Brain microvascular endothelial cell (primary cell): ENCODE measurements at places on chromosomes 13 and 19.

- DNase-seq: no peak
Measured at GRCh38 chr13:64088491-64088890, 2672.8 kb upstream of the PCDH20 start.

DNA sequence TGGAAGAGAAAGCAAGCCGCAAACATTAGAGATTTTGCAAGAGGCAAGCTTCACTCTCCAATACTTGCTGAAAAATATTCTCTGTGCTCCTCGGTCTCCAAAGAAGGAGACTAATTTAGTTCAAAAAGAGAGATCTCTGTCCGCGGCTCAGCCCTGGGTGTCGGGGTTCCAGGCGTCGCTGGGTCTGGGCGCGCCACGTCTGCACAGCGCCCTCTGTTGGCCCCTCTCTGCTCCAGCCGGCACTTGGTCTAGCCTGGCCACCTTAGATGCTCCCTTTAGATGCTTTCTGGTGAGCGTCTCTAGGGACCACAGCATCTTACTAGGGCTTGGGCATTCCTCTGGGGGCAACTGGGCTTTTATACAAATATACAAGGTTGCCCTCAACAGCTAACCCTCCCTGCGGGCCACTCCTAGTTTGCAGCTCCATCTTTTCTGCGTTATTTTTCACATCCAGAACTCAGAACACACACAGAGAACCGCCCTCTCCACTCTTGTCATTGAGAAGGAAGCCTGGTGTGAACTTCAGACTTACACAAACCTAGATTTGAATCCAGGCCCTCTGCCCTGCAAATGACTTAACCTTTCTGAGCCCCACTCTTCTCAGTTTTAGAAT, 78.3 kb downstream of the CYSLTR2 start:
- no peak for DNase-seq

DNA sequence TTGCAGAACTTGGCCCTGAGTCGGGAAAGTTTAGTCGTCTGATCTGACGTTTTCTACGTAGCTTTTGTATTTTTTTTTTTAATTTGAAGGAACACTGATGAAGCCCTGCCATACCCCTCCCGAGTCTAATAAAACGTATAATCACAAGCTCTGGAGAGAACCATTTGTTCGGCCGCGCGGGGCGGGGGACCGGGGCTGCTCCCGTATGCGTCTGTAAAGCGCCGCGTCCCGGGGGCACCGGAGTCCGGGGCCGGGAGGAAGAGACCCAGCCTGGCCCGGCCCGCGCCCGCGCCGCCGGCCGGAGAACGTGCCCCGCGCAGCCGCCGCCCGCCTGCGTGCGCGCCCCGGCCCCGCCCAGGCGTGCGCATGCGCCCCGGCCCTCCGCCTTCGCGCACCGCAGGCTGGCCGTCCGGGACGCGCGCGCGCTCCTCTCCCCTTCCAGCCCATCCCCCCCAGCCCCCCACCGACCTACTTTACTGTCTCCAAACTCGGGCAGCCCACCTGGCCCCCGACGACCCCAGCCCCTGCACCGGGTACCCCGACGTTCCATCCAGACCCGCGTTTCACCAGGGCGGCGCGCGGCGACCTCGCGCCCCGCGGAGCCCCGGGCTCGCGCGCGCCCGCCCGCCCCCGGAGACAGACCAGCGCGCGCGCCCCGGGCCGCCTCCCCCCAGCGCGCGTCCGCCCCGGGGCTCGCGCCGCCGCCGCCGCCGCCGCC, 785 bp upstream of the USF2 start:
- DNase-seq: peak; percentile 11

GRCh38 chr13:73542446-73542845, 483.6 kb downstream of the KLF5 start:
- no peak for DNase-seq

GRCh38 chr13:112893570-112894422, 75.2 kb upstream of the MCF2L start:
- DNase-seq: peak; percentile 5

- DNase-seq: no peak
Measured at GRCh38 chr13:80973721-80974120, 632.8 kb upstream of the SPRY2 start.

- DNase-seq: no peak
Measured at GRCh38 chr19:23436944-23437343, 41.7 kb upstream of the ZNF91 start.

DNA sequence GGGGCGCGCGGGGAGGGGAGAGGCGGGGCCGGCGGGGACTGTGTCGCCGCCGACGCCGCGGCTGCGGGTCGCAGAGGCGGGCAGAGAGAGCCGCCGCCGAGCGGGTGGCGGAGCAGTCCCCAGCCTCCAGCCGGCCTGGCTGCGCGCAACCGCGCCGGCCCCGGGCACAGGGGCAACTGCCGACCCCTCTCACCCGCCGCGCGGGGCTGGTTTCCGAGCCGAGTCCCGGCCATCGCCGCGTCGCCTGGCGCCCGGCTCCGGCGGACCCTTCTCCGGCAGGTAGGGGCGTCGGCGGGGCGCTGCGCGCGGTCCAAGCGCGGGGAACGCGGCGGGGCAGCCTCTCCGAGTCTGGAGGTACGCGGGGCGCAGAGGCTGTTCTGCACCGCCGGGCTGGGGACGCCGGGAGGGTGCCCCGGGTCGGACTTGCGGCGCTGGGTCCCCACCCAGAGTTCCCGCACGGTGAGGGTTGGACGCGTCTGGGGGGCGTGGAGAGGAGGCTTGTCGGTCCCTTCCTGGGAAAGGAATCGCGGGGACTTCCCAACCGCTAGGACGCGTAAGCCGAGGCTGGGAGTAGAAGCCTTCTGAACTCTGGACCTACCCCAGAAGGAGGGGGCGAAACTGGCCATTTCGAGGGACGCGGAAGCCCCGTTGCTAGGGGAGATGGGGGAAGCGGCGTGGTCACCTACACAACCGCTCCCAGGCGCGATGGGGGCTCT, 133.6 kb upstream of the MYO16 start:
- peak; percentile 5 for DNase-seq

GRCh38 chr19:35143231-35143715, at the start of gene FXYD7:
TSS of gene FXYD7 (plus strand) at chr19:35143255. CDS start at chr19:35143334, 79 bp downstream.
- no peak for DNase-seq

GRCh38 chr13:50668691-50669271, 174.7 kb downstream of the DLEU7 start:
- DNase-seq: no peak

DNA sequence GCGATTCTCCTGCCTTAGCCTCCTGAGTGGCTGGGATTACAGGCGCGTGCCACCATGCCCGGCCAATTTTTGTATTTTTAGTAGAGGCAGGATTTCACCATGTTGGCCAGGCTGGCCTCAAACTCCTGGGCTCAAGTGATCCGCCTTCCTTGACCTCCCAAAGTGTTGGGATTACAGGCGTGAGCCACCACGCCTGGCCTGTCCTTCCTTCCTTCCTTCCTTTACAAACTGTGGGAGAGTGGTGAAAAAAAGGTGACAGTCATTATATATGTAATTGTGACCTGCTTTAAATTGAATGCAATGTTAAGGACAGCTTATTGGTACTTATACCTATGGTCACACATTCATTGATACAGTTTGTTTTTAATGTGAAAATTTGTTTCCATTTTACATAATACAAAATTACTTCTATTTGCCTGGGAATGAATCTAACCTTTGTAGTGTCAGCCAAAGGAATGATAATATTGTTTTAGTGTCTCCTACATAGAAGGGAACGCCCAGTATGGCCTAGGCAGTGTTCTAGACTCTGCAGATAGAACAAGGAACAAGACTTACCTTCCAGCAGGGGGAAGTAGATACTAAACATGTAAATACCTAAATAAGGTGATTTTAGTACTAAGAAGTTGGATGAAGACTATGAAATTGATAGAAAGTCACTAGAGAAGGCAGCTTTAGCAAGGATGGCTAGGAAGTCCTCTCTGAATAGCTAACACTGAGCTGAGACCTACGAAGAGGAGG, 146.3 kb downstream of the GGACT start:
- no peak for DNase-seq

DNA sequence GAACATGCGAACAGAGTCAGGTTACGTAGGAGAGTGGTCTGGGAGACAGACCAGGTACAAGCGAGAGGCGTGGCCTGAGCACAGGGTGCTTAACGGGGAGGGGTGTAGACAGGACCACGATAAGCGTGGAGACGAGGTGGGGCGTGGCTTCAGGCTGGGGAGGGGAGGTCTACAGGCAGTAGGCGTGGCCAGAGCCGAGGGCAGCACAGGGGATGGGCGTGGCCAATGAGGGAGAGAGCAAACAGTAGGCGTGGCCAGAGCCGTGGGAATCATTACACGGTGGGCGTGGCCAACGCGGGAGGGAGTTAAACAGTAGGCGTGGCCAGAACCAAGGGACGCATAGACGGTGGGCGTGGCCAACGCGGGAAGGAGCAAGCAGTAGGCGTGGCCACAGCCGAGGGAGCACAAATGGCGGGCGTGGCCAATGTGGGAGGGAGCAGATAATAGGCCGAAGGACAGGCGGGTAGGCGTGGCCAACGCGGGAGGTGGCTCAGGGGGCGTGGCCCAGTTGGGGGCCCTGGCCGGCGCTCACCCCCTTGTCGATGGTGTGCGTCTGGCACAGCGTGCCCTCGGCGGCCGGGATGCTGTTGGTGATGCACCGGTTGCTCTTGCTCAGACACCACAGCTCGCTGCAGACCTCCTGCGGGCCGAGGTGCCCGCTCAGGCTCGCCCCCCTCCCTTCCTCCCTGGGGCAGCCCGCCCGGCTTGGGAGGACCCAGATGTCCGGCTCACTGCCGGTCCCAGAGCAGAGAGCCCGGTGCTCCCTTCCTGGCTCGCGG, 15.2 kb upstream of the MYO1F start:
- peak; percentile 99 for DNase-seq

DNA sequence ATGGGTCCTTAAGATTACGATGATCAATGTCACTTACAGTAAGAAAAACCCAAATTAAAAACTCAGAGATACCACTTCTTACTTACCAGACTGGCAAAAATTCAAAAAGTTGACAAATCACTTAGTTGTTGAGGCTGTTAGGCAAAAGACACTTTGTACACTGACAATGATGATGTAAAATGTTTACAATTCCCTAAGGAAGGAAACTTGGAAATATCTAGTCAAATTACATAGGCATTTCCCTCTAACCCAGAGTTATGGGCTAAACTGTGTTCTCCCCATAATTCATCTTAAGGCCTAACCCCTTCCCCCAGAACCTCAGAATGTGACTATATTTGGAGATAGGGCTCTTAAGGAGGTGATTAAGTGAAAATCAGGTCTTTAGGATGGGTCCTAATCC, 12.0 kb downstream of the TGDS start:
- DNase-seq: no peak

GRCh38 chr19:3987619-3988371, 2.5 kb upstream of the EEF2 start:
- DNase-seq: peak; percentile 62

- DNase-seq: no peak
Measured at GRCh38 chr19:4115050-4115817, 8.7 kb downstream of the MAP2K2 start.

DNA sequence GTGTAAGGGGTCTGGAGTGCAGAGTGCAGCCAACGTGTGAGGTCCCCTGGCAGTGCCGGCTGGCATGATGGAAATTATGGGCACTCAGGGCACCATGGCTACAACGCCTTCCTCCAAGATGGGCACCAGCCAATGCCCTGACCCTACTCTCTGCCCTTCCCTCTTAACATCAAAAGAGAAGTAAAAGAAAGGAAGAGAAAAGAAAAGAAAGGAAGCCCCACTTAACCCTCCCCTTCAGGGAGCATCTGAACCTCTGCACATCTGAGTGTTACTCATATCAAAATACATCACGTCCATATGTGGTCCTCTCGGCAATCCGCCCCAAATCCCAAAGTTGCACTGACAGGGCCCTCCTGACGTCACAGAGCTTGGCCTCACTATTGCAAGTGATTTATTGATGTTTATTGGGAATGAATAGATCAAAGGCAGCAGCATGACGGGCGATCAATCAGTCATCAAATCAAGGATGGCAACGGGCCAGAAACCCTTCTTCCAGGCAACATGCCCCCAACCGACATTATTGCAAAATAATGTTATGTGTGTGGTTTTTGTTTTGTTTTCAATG, 1.3 kb downstream of the TSHZ3 start:
- no peak for DNase-seq

GRCh38 chr19:45767410-45767880, 1.6 kb downstream of the SIX5 start:
- peak; percentile 79 for DNase-seq

DNA sequence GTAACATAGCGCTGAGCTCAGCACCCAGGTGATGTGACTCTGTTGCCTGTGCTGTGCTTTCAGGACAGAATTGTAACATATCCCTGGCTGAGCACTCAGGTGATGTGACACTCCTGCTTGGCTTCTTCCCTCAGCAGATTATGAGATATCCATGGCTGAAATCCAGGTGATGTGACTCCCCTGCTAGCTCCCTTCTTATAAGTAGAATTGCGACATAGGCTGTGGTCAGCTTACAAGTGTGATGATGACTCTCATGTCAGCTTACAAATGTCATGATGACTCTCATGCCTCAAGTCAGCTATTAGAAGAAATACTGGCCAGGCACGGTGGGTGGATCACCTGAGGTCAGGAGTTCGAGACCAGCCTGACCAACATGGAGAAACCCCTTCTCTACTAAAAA, 14.3 kb upstream of the ZNF429 start:
- DNase-seq: no peak

DNA sequence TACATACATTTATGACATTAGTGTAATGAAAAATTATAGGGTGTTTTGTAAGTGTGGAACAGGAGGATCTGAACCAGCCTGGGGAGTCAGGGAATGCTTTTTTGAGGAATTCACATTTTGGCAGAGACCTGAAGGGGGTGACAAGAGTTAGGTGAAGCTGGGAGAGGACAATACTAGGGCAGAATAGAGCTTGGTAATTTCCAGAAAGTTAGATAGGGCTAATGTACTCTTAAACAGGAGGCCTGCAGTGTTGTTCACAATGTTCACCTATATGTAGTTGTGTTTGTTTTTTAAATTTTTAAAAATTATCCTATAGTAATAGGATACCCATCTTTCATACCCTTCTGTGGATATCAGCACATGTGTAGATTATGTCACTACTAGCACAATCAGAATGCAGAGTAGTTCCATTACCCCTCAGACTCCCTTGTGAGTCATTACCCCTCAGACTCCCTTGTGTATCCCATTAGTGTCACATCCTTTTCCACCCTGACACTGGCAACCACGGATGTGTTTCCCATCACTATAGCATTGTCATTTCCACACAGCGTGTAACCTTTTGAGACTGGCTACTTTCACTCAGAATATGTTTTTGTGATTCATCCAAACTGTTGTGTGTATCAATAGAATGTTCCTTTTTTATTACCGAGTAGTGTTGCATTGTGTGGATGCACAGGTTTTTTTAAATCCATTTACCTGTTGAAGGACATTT, 43.1 kb downstream of the PCCA start:
- peak; percentile 96 for DNase-seq

- DNase-seq: no peak
Measured at GRCh38 chr19:18894254-18895037, 1.5 kb downstream of the CERS1 start.

DNA sequence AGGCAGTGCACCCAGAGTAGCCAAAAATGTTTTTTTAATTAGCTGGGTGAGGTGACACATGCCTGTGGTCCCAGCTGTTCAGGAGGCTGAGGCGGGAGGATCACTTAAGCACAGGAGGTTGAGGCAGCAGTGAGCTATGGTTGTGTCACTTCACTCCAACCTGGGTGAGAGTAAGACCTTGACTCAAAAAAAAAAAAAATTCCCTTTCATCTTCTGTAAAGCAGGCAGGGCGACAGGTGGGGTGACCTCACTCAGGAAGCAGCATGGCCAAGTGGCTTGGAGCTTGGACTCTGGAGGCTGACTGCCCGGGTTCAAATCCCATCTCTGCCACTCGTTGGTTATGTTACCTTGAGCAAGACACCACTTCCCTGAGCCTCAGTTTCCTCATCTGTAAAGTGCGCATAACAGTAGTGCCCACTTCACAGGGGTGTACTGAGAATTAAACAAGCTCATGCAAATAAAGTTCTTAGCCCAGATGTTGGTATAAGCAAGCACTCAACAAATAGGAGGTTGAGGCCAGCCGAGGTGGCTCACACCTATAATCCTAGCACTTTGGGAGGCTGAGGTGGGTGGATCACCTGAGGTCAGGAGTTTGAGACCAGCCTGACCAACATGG, 48.3 kb downstream of the MAP4K1 start:
- no peak for DNase-seq
